ENCODE measurements at places on chromosomes 1 and 21. TPM values are rescaled to one million over a fixed set of nuclear protein-coding genes. Genes with fewer than 3 reads are reported as not detected.

- H3K27ac ChIP-seq, result no peak overlapping the region
- peaks cover 41% of the 10 kb centered on the region for H3K36me3 ChIP-seq
- DNase-seq, result no peak
- peaks cover 35% of the 10 kb centered on the region for H3K4me1 ChIP-seq
These were observed 39.4 kb downstream of the PIK3C2B start for GRCh38 chr1:204455063-204455830.

- no peaks in the 10 kb centered on the region for H3K36me3 ChIP-seq
- H3K4me1 ChIP-seq, result peaks cover 11% of the 10 kb centered on the region
- no peak for DNase-seq
- H3K4me3 ChIP-seq, result no peak overlapping the region
- no peak overlapping the region for H3K27ac ChIP-seq
These were observed 103.2 kb downstream of the EBNA1BP2 start for GRCh38 chr1:43068911-43069310.

GRCh38 chr1:108027389-108027788, 62.4 kb upstream of the VAV3 start:
- H3K27ac ChIP-seq, result no peak overlapping the region
- H3K27me3 ChIP-seq, result peaks cover 2% of the 10 kb centered on the region
- no peaks in the 10 kb centered on the region for H3K4me1 ChIP-seq
- no peak overlapping the region for H3K4me3 ChIP-seq
- DNase-seq, result no peak
- H3K36me3 ChIP-seq, result no peaks in the 10 kb centered on the region

- no peak for DNase-seq
- peaks cover 2% of the 10 kb centered on the region for H3K27me3 ChIP-seq
- H3K4me3 ChIP-seq, result no peak overlapping the region
- H3K36me3 ChIP-seq, result no peaks in the 10 kb centered on the region
- no peak overlapping the region for H3K27ac ChIP-seq
These were observed 7.9 kb upstream of the CLDN14 start for GRCh38 chr21:36487641-36488307.

- no peak for DNase-seq
- H3K27ac ChIP-seq, result no peak overlapping the region
- peaks cover 27% of the 10 kb centered on the region for H3K27me3 ChIP-seq
- no peak overlapping the region for H3K4me3 ChIP-seq
- no peaks in the 10 kb centered on the region for H3K36me3 ChIP-seq
These were observed 6.8 kb downstream of the FMOD start for GRCh38 chr1:203343956-203344754.

GRCh38 chr1:206495493-206496046, 11.8 kb upstream of the RASSF5 start:
- H3K27me3 ChIP-seq, result no peaks in the 10 kb centered on the region
- no peak overlapping the region for H3K4me3 ChIP-seq
- no peak overlapping the region for H3K27ac ChIP-seq
- DNase-seq, result no peak
- peaks cover 53% of the 10 kb centered on the region for H3K36me3 ChIP-seq

DNA sequence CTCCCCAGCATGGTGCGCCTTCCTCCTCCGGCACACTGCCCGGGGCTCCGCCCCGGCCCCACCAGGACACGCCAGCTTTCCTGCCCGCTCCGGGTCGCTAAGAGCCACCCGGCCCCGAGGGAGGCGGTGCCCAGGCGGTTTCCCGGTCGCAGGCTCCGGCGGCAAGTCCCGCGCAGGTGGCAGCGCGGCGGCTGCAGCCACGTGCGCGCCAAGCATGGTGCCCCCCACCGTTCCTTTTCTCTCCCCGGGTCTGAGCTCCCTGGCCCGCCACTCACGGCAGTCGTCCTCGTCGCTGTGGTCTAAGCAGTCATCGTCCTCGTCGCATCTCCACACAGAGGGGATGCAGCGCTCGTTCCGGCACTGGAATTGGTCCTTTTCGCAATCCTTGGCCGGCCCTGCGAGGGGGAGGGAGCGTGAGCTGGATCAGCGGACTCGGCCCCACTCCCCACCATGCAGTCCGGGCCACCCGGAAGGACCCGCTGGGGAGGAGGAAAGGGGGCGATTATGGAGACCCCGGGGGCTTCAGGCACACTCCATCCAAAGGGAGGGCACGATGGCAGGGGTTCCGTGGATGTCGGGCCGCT, 1.2 kb downstream of the LRP8 start:
- no peaks in the 10 kb centered on the region for H3K27me3 ChIP-seq
- peaks cover 29% of the 10 kb centered on the region for H3K36me3 ChIP-seq
- H3K4me1 ChIP-seq, result peaks cover 44% of the 10 kb centered on the region
- peak overlapping the region; percentile 96 for H3K4me3 ChIP-seq

DNA sequence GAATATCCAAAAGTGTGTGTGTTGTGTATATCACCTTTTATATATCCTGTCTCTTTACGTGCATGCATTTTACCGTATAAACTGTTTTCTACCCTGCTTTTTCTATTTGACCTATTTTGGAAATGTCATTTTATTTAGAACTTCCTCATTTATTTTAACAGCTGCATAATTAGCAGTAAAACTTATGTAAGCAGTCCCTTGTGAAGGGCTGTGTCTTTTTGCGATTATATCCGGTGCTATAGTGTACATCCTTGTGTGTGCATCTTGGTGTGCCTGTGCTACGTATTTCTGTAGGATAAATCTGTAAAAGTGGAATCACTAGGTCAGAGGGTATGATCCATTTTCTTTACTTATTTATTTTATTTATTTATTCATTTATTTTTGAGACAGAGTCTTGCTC, 7.2 kb downstream of the LGALS8 start:
- H3K36me3 ChIP-seq, result peaks cover 44% of the 10 kb centered on the region
- H3K27me3 ChIP-seq, result no peaks in the 10 kb centered on the region
- H3K4me1 ChIP-seq, result peaks cover 49% of the 10 kb centered on the region

The HAPLN2 gene
- total RNA-seq, result not detected
